NCI-H1417 (cell line): ENCODE measurements at places on chromosomes 16 and 17.

DNA sequence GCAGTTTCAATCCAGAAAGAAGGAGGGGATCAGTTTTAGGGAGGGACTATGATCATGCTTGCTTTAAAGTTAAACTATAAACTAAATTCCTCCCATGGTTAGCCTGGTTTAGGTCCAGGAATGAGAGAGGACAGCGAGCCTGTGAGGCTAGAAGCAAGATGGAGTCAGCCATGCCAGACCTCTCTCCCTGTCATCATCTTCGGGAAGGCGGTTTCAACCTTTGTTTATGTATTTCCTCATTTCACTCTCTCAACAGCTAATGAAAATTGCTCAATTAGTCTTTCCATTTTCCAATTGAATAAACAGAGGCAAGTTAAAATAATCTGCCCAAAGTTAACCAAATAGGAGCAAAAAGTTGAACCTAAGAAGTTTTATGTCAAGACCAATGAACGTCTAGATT is 201.5 kb downstream of the KCNJ2 start:
- DNase-seq = no peak

DNA sequence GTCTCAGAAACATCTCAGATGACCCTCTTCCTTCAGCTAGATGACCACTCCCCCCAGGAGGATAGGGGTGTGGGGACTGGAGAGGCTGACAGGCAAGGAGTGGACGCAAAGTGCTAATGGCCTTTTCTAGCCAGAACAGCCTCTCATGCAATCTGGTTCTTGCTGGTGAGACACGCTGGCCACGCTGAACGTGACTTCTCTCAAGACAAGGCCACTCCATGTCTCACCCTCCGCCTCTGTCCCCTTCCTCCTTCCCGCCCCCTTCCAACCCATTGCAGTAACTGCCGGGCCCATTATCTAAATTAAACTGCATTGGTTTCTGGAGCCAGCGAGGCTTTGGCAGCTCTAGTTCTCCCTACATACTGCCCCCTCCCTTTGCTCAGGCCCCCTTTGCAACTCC is 9.5 kb downstream of the CACNA1G start:
- DNase-seq = no peak

DNA sequence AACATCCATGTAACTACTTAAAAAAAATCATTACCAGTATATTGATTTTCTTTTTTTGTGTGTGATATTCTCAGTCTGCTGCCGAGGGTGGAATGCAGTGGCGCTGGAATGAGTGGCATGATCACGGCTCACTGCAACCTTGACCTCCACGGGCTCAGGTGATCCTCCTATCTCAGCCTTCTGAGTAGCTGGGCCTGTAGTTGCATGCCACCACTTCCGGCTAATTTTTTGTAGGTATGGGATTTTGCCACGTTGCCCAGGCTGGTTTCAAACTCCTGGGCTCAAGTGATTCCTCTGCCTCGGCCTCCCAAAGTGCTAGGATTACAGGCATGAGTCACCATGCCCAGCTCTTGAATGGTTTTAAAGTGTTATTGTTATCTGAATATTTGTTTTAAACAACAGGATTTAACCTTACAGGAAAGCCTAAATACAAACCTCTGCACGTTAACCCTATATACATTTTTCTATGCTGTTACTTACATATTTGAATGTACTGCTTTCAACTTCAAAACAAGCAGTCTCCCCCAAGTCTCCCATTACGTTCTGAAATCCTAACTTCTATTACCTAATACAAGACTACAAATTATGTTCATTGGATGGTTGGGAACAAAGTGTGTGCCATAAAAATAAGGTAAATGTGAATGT is 61.7 kb downstream of the KPNA2 start:
- no peak for DNase-seq

- DNase-seq = no peak
Observed at GRCh38 chr17:80667462-80668277, 123.0 kb downstream of the RPTOR start.

DNA sequence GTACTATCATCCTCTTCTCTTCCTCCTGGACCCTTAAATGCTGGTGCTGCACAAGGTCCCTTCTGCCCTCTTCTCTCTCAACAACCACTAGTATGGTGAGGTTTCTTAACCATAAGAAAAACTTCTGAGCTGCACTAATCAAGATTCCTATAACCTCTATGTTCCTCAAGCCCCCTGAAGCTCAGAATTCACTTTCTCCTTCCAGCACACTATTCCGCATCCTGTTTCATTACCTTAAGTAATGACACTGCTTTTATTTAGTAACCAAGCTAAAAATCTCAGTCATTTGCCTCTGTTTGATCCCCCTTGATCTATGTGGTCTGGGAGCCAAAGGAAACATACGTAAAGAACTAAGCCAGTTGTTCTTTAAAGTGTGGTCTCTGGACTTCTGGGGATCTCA is 20.1 kb downstream of the KANSL1 start:
- no peak for DNase-seq

- DNase-seq = no peak
Observed at GRCh38 chr17:10993126-10993525, 155.2 kb upstream of the PIRT start.

- DNase-seq = no peak
Observed at GRCh38 chr17:29870836-29871465, 59.1 kb downstream of the SSH2 start.

GRCh38 chr16:54340531-54340930 is 53.9 kb upstream of the IRX3 start:
- DNase-seq = no peak

- DNase-seq = no peak
Observed at GRCh38 chr16:23694644-23695373, 16.1 kb downstream of the PLK1 start.

GRCh38 chr16:2183671-2184070 is 12.7 kb downstream of the CASKIN1 start:
- DNase-seq = no peak
